NCI-H510A (cell line): ENCODE measurements at places on chromosomes 4 and X.

DNA sequence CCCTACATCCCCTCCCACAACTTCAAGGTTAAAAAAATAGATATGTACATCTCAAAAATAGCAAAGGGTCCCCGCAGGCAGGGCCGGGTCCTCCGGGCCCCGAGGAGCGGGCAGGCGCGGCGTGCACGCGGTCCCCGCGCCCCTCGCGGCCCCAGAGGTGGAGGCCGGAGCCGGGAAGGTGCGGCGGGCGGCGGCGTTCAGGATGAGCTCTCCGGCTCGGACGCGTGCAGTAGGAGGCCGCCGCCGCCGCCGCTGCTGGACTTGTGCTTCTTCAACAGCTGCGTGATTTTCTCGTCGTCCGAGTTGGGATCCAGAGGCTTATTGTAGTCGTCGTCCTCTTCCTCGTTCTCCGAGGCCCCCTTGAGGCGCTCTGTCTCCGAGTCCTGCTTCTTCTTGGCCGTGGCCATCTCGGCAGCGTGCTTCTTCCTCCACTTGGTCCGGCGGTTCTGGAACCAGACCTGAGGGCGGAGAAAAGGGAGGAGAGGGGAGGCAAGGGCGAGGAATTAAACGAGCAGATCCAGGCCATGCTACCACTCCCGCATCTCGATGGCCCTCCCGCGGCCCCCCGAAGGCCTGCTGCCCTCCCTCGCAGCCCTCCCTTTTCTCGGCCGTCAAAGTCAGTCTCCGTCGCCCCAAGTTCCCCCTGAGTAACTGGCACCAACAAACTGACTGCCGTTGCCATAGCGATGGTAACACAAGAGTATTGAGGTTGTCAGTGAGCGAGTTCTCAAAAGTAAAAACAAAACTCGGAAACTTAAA is 5.8 kb downstream of the NKX6-1 start:
- DNase-seq = peak; percentile 31

DNA sequence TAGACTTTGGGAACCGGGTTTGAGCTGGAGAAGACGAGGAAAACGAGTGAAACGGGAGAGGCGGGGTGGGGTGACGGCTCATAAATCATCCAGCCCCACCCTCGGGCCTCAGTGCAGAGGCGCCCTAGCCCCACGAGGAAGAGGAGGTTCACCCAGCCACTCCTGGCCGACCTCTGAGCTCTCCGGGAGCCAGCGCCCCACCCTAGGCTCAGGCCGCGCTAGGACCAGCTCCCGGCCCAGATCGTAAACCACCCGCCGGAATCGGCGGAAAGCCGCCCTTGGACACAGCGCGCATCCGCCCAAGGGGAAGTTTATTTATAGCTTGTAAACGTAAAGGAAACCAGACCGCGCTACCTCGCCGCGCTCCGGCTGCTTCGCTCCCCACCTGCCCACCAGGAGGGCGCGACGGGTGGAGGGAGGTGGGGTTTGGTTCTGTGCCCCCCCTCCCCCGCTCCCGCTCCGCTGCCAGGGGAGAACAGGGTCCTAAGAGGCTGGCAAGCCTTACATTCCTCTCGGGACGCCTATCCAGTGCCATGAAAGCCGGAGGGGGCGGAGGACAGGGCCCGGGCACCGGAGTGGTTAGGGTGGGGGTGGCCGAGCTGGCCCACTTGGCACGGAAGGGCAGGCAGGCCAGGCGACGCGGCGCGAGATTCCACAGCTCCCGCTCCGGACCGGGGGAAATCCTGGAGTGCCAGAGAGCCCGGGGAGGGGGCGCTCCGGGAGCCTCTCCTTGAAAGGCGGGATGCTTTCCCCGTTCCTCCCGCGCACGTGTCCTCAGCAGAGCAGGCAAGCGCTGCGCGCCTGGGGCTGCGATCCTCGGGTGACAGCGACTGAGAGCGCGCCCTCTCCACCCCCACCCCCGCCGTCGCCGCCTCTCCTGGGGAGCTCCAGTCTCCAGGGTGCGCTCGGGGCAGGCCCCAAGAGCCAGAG is 84.2 kb downstream of the BCOR start:
- no peak for DNase-seq

GRCh38 chr4:26520728-26521450 is 30.6 kb upstream of the CCKAR start:
- DNase-seq = no peak

DNA sequence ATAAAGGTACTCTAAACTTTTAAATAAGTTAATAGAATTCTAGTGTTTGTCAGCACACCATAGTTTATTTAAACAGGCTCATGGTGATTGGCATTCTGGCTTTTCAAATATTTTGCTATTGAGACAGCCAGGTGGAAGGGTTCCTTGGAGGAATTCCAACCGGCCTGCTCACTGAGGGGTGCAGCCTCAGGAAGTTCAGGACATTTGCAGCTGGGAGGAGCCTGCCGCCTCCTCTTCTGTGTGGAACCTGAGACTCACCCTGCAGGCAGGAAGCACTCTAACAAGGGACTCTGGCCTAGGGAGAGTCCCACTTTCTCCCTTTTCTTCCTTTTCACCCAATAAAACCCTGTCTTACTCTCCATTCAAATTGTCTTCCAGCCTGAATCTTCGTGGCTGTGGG is 1328.0 kb downstream of the FSTL5 start:
- no peak for DNase-seq

DNA sequence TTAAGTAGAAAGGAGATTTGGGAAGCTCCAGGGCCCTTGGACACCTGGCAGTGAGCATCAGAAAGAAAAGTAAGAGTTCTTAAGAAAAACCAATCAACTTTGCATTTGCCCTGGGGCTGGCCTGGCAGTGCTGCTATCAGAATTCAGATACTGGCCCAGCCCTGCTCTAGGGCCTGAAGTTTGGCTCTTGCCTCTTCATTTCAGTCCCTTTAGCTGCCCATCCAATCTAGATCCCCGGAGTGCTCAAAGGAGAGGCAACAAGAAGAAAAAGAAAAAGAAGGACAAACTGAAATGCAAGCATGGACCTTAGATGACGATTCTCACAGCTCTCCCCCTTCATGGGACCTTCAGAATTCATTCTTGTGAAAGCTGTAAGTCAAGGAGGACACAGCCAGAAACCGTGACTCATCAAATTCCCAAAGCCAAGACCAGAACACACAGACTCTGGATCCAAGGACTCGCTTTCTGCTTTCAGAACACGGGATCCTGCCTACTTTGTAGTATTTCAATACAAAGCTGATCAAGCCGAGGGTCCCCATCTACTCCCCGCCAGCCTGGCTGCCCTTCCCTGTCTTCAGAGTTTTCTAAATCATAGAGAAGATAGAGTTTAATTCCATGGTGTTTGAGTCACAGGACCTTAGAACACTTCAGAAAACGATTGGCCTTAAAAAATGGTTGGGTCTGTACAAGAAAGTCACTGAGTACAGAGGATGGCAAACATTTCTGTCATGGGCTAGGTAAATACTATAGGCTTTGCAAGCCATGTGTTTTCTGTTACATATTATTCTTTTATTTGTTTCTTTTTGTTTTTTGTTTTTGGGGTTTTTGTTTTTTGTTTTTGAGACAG is 103.7 kb downstream of the RBM47 start:
- no peak for DNase-seq

- DNase-seq = no peak
Measured at GRCh38 chr4:140158365-140159030, 4.5 kb upstream of the MAML3 start.

DNA sequence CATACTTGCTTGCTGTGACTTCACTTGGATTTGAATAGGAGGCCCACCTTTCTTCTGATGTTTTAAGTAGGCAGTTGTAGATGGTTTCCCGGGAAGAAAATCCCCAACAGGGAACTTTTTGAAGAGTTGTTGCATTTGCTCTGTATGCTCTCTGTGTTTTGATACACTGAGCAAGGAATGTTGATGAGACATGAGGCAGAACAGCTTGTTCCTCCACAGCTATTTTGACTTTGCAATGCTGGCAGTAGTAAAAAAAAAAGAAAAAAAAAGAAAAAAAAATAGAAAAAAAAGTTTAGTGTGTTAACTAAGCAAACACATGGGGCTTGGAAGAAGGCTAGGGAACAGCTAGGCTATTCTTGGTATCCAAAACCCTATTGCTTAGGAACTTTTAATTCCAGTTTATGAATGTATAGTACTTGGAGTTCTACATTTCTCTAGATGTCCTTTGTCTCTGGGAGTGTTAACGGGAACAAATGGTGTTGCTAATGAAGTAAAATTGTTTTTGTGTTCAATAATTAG is 23.4 kb upstream of the PAQR3 start:
- DNase-seq = no peak

- no peak for DNase-seq
Measured at GRCh38 chrX:121014826-121015225, 29.3 kb upstream of the CT47A1 start.

DNA sequence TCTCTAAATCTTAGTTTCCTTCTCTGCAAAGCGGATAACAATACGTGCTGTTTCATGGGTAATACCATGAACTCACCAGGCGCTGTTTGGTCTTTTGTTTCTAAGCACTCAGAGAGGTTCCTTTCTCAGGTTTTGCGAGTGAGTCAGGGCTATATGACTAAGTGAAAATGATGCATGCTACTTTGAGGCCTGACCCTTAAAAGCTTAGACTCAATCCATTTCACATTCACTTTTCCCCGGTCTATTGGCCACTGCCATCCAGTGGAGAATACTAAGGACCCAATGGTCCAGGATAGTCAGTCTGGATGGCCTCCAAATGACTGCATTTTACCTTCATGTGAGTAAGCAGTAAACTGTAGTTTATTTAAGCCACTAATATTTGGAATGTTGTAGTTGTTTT is 400.8 kb upstream of the SLIT2 start:
- no peak for DNase-seq

- no peak for DNase-seq
Measured at GRCh38 chrX:12661464-12661863, 129.7 kb upstream of the PRPS2 start.

GRCh38 chr4:157141976-157142375 is 66.0 kb downstream of the GLRB start:
- DNase-seq = no peak

DNA sequence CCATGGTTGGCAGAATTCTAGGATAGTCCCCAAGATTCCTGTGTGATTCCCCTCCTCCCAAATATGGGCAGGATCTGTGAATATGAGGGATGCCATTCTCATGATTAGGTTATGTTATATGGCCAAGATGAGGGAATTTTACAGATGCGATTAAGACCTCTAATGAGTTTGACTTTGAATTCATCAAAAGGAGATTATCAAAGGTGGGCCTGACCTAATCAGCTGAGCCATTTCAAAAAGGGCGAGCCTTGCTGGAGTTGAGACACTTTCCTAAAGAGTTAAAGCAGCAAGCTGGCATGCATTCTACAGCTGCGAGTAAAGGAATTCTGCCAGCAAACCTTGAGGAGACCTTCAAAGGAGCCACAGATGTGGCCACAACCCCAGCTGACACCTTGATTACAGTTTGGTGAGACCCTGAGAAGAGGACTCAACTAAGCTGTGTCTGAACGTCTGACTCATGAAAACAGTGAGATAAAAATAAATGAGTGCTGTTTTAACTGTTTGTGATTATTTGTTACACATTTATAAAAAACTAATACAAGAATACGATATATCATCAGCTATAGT is 31.7 kb upstream of the TMPRSS11D start:
- no peak for DNase-seq

DNA sequence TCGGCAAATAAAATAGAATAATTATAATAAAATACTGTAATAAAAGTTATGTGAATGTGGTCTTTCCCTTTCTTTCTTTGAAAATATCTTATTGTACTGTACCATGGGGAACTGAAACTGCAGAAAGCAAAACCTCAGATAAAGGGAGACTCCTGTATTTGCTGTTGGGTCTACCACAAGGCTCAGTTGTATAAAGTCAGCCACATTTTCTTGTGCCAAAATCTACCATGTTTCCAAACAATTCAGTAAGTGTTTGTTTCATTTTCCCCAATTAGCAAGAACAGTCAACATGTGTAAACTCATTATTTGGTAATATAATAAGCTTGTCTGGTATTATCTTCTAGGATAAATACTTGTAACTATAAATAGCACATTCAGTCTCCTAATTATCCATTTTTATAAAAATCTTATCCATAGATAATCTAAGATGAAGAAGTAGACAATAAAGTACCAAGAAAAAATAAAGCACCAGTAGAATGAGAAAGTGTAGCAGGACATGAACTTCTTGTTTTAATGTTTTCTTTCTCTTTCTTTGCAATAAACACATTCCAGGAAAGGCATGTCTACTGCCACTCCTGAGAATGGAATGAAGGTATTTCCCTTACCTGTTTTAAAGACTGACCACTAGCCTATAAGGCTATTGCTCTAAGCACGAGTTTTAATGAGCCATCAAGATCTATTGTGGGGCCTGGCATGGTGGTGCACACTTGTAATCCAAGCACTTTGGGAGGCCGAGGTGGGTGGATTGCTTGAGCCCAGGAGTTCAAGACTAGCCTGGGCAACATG is 15.0 kb upstream of the OTUD4 start:
- DNase-seq = no peak

DNA sequence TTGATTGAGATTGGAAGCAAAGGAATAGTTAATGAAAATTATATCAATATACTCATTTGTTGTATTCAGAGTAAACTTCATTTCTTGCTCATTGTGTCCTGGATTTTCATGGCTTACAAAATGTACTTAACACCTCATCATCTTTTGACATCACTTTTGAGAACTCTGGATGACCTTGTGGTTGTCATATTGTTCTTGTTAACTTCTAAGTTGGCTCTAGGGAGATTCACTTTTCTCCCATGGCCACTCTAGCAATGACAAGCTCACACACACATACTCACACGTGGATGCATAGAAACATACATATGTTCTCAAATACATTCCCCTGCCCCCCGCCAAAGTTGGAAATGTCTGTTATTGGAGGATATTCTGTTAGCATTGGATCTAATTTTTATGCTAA is 15.3 kb downstream of the PHEX start:
- no peak for DNase-seq

DNA sequence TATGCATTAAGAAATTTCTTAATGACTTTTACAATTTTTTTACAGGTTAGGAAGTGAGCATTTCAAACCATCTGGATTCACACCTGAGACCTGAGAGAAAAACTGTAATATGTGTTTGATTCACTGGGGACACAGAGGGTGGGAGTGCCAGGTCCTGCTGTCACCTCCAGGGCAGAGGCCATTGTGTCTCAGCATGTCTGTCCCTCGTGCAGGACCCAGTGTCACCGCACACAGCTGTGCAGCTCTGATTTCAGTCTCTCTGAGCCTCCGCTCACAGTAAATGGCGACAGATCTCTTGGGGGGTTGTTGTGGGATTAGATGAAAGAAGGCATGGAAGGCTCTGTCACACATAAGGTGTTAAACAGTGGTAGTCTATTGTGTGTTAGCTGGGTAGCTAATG is 23.0 kb upstream of the CLDN24 start:
- no peak for DNase-seq

DNA sequence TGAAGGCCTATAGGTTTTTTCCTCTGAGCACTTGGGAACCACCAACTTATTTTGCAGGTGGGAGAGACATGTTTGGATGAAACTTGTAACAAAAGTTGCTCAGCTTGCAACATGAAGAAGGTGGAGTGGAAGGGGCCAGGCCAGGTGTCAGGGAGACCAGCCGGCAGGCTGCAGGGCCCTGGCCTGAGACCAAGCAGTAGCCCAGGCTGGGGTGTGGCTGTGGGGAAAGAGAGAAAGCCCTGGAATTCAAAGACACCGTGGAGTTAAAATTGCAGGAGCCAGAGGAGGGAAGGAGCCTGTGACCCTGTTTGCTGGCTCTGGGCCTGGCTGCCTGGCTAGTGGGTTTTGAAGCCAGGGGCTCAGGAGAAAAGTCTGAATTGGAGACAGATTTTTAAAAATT is 43.4 kb downstream of the EFNB1 start:
- DNase-seq = no peak
